ENCODE measurements at places on chromosomes 5 and 9.

DNA sequence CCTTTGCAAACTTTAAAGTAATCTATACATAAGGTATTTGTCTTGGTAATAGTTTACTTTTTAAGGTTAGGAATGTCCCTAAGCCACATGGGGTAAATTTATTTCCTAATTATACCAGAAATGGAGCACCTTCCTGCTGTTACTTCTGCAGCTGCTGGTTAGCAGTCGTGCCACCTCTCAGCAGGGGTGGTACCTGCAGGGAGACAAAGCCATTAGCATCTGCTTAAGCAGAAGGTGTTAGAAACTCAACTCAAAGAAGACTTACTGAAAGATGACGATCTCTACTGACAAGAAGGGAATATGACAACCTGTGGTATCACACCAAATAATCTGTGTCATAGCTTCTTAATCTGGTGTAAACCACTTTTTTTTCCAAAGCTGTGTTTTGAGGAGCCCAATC, 173.7 kb downstream of the BRINP1 start:
- no peak for DNase-seq

- DNase-seq, result no peak
These were observed 92.1 kb upstream of the FSTL4 start for GRCh38 chr5:133704411-133704810.

DNA sequence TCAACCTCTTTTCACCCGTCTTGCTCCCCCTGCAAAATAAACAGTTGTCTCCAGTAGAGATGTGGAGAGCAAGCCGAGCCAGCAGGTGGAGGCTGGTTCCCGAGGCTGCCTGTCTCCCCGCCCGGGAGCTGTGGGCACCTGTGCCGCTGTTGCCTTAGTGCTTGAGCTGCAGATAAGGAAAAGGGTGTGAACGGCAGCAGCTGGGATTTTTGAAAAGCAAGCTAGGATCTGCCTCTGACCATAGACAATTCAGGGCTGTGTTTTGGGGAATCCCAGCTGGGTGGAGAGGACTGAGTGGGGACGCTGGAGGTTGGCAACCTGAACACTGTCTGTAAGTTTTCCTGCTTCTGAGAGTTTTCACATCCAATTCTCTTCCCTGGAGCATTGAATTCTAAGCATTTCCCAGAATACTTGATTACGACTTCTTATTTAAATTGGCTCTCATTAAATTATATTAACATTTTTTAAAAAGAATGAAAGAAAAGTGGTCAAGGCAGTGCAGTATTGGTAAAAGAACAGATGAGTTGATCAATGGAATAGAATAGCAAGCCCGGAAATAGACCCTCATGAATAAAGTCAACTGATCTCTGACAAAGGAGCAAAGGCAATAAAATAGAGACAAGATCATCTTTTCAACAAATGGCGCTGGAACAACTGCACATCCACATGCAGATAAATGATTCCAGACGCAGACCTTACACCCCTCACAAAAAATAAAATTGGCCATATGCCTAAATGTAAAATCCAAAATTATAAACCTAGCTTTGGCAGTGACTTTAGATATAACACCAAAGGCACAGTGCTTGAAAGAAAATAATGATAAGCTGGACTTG, 9.7 kb downstream of the WNK2 start:
- DNase-seq, result no peak

DNA sequence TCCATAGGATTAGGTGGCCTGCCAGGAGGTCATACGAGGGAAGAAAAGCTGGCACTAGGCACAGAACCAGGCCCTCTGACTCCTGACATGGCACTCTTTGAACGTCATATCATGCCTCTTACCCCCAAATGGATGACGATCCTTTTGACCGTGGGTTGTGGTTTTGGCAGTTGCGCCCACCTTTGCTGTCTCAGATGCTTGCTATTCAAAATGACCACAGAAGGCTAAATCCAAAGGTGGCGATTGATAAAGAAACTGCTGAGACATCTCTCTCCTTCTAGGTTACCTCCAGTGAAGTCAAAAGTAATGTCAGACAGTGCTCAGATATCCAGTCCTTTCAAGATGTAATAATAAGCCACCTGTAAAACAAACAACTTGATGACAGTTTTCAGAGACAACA, 385.0 kb downstream of the EFNA5 start:
- no peak for DNase-seq

DNA sequence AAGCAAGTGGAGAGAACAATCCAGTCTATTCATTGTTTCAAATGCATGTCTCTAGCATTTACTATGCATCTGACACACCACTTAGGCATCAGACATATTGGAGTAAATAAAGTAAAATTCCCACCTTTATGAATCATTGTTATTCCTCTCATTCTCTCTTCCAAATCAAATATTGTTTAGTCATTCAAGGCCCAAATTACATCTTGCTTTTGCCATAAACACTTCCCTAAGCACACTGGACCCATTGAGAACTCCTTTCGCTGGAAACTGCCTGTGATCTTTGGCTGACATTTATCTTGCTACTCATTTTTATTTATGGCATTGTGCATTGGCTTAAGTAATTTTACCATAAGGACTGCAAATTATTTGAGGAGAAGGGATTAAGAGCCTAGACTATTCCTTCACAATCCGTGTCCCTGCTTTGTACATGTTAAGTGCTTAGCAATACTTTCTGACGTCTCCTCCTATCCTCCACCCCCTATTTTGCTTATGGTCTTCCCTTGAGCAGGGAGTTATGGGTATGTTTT, 7.4 kb downstream of the C5orf46 start:
- no peak for DNase-seq
